ENCODE measurements at places on chromosomes 3 and 15. TPM values are rescaled to one million over a fixed set of nuclear protein-coding genes. Genes with fewer than 3 reads are reported as not detected.

The LRRIQ4 gene
- 0.07 TPM for total RNA-seq

The RNF7 gene
- total RNA-seq = 51.7 TPM

The SLC15A2 gene
- 0.36 TPM for total RNA-seq

The CHST14 gene
- total RNA-seq = 17.4 TPM

The DNAH12 gene
- under 0.01 TPM for total RNA-seq

The SLC28A1 gene
- total RNA-seq = not detected

The CYP8B1 gene
- not detected for total RNA-seq

The LMCD1 gene
- total RNA-seq = 6.3 TPM

The ASB14 gene
- not detected for total RNA-seq

The IGSF10 gene
- total RNA-seq = not detected

The GOLGA8S gene
- 0.07 TPM for total RNA-seq

The ZNF385D gene
- 0.14 TPM for total RNA-seq

The STXBP5L gene
- total RNA-seq = not detected

The C3orf20 gene
- total RNA-seq = 0.07 TPM

The GOLGA8T gene
- not detected for total RNA-seq

The CA12 gene
- 1.1 TPM for total RNA-seq
